T-helper 2 cell treated with Interferon-gamma antibody and Interleukin-4, amounts not matched to agents 100 ng/mL and 5 ng/mL, for 36 hours (primary cell): ENCODE measurements at places on chromosomes 5 and 9. TPM values are rescaled to one million over a fixed set of nuclear protein-coding genes. Genes with fewer than 3 reads are reported as not detected.

The SLC4A9 gene
- total RNA-seq = not detected in 2 replicates

The KCNT1 gene
- total RNA-seq = not detected in 2 replicates

The CHSY3 gene
- total RNA-seq = not detected in 2 replicates

The PDCD1LG2 gene
- total RNA-seq = 2.5 TPM in 2 replicates

The C6 gene
- not detected in 2 replicates for total RNA-seq

The PRRC2B gene
- 181 and 190 TPM in 2 replicates for total RNA-seq

The ADRB2 gene
- total RNA-seq = 0.34 and 0.70 TPM in 2 replicates

The OBP2B gene
- total RNA-seq = not detected in 2 replicates

The SMC2 gene
- total RNA-seq = 67.7 and 68.7 TPM in 2 replicates

The LHX3 gene
- not detected in 2 replicates for total RNA-seq

The PCDHA2 gene
- total RNA-seq = not detected in 2 replicates

The LHX6 gene
- total RNA-seq = not detected in 2 replicates

The FOXD4L3 gene
- 0.16 TPM in 1 of 2 replicates, not detected in the other for total RNA-seq

The RC3H2 gene
- 46.1 and 48.9 TPM in 2 replicates for total RNA-seq

The SPATA31A1 gene
- not detected in 2 replicates for total RNA-seq

The ANGPTL2 gene
- not detected in 2 replicates for total RNA-seq

The DEPDC1B gene
- 36.5 and 38.6 TPM in 2 replicates for total RNA-seq

The ADAMTS6 gene
- 2.0 TPM in 2 replicates for total RNA-seq

The RNF180 gene
- total RNA-seq = not detected in 2 replicates

The LCN1 gene
- total RNA-seq = not detected in 2 replicates

The ARHGEF39 gene
- total RNA-seq = 14.7 and 15.4 TPM in 2 replicates

The SLC34A3 gene
- total RNA-seq = not detected in 2 replicates

The NMUR2 gene
- total RNA-seq = not detected in 2 replicates

The BSPRY gene
- 7.4 and 7.6 TPM in 2 replicates for total RNA-seq

The NEUROG1 gene
- not detected in 2 replicates for total RNA-seq

The SPATA31C1 gene
- not detected in 2 replicates for total RNA-seq

The GHR gene
- not detected in 2 replicates for total RNA-seq

The NRARP gene
- total RNA-seq = 1.5 and 1.7 TPM in 2 replicates

The TBC1D9B gene
- 91.9 and 95.0 TPM in 2 replicates for total RNA-seq

The WNK2 gene
- 0.14 and 0.16 TPM in 2 replicates for total RNA-seq

The TRIP13 gene
- 35.7 and 36.8 TPM in 2 replicates for total RNA-seq

The TGFBI gene
- total RNA-seq = 0.45 TPM in 1 of 2 replicates, not detected in the other

The ZDHHC11 gene
- total RNA-seq = 20.6 and 21.5 TPM in 2 replicates

The TICAM2 gene
- total RNA-seq = 0.84 and 1.00 TPM in 2 replicates

The FOXD4L5 gene
- 0.09 TPM in 1 of 2 replicates, not detected in the other for total RNA-seq

The BRINP1 gene
- not detected in 2 replicates for total RNA-seq

The PCDHB14 gene
- not detected in 2 replicates for total RNA-seq

The MEIKIN gene
- total RNA-seq = not detected in 2 replicates

The DRD1 gene
- total RNA-seq = not detected in 2 replicates

The CD180 gene
- 0.27 and 0.55 TPM in 2 replicates for total RNA-seq

The MTAP gene
- total RNA-seq = 63.7 and 64.4 TPM in 2 replicates

The MYMK gene
- not detected in 2 replicates for total RNA-seq

The TLX3 gene
- total RNA-seq = not detected in 2 replicates
